NCI-H2029 treated with DMSO at 0.1 percent for 48 hours (cell line): ENCODE measurements at places on chromosomes 16 and 17.

DNA sequence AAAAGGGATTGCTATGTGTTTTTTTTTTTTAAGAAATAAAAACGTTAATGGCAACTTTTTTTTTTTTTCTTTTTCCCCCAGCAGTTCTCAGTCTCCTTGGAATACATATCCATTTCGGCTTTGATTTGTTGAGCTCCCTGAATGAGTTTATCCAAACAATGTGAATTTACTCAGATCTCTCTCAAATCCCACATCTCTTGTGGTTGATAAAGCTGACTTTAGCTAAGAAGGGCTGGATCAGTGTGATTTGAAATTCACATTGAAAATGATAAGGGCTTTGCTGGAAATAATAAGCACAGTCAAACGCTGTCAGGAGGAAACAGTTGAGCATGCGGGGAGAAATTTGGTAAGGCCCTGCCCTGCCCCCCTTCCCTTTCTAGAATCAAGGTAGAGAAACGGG is 74.1 kb upstream of the IRX3 start:
- no peak for DNase-seq

DNA sequence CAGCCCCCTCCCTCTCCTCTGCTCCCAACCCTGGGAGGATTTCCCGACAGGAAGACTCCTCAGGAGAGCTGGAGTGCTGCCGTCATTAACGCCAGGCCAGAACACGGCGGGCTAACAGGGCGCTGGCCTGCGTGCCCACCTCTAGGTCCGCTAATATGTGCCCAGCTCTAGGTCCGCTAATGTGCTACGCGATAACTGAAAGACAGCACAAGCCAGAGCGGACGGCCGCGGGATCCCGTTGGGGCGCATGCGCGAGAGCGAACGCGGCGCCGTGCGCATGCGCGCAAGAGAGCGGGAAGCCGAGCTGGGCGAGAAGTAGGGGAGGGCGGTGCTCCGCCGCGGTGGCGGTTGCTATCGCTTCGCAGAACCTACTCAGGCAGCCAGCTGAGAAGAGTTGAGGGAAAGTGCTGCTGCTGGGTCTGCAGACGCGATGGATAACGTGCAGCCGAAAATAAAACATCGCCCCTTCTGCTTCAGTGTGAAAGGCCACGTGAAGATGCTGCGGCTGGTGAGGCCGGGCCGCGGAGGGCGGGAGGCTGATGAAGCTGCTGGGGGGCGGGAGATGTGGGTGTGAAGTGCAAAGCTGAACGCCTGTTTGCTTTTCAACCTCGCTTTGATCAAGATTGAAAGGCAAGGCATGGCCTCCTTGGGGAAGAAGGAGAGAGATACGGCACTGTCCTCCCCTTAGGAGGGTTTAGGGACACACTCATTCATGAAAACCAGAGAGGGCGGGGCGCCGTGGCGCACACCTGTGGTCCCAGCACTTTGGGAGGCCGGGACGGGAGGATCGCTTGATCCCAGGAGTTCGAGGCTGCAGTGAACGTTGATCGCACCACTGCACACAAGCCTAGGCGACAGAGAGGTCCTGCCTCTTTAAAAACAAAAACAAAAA is at the start of gene CKLF:
Gene CKLF (plus strand): TSS at position 291 of the 892 bp plus-strand sequence. CDS start 140 bp downstream, at position 431.
- peak; percentile 31 for DNase-seq

GRCh38 chr17:41496803-41497484 is 7.2 kb upstream of the KRT36 start:
- peak; percentile 53 for DNase-seq

DNA sequence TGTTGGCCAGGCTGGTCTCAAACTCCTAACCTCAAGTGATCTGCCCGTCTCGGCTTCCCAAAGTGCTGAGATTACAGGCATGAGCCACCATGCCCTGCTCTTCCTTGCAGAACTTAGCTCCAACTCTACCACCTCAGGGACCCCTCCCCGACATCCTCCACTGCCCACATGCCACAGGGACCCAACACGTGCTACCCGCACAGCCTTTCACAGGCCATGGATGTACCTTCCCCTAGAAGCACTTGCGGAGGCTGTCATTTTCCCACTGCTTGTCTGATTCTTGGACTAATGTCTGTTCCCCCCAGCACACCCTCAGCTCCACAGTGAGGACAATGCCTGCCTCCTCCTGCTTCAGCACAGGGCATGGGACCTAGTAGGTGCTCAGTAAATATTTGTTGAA is 147.4 kb downstream of the ZNF423 start:
- no peak for DNase-seq

GRCh38 chr17:11467639-11468038 is 130.6 kb upstream of the DNAH9 start:
- no peak for DNase-seq

DNA sequence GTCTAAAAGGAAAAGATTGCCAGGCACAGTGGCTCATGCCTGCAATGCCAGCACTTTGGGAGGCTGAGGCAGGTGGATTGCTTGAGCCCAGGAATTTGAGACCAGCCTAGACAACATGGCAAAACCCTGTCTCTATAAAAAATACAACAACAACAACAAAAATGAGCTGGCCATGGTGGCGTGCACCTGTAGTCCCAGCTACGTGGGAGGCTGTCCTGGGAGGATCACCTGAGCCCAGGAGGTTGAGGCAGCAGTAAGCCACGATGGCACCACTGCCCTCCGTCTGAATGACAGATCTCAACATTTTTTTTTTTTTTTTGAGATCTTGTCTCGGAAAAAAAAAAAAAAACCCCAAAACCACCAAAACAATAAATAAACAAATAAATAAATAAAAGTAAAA is 28.1 kb upstream of the ATP2A3 start:
- DNase-seq, result no peak

DNA sequence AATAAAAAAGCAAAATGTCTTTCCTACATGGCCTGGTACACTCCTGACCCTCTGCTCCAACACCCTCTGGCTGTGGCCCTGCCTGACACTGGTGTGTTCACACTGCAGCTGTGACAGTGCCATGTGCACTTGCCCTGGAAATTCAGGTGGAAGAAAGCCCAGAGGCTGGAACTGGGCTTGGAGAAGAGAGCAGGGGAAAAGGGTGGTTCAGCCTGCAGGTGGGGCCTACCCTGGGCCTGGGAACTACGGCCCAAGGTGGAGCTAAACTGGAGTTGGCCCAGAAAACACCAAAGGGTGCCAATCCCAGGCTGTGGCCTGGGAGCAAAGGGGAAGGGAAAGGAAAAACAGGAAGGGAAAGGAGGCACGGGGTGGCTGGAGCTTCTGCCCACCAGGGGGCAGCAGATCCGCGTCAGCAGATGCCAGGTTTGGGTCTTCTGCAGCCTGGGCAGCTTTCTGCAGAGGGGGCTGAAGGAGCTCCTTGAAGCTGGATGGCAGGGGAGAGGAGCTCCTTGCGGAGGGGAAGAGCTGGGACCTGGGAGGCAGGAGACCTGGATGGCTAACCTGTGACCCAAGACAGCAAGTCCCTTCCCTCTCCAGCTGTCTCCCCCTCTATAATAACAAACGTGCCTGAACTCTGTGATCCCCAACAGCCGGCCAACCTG is 15.4 kb upstream of the CTCF start:
- DNase-seq, result no peak

GRCh38 chr17:10233161-10233560 is 34.8 kb upstream of the GAS7 start:
- no peak for DNase-seq

- peak; percentile 81 for DNase-seq
Observed at GRCh38 chr17:40303009-40303657, 5.8 kb upstream of the RARA start.

GRCh38 chr16:77961814-77962213 is 60.5 kb upstream of the CLEC3A start:
- no peak for DNase-seq

- DNase-seq, result no peak
Observed at GRCh38 chr17:6997171-6997570, 1.3 kb downstream of the ALOX12 start.

DNA sequence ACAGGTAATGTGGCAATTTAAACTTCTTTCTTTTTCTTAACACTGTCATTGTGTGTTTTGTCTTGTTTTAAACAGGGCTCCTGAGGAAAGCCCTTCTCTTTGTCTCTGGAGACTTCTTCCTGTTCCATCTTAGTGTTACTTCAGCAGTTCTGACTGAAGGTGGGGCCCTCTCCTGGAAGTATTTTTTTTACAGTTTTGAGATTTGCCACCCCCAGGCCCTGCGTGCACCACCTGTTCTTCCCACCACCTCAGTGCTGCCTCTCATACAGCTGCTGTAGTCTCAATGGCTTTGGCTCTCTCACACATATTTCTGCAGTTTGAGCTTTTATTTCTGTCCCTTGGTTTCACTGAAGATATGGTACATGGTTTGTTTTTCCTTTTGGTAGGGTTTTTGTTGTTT is 52.5 kb upstream of the ALDH3A1 start:
- DNase-seq, result no peak

DNA sequence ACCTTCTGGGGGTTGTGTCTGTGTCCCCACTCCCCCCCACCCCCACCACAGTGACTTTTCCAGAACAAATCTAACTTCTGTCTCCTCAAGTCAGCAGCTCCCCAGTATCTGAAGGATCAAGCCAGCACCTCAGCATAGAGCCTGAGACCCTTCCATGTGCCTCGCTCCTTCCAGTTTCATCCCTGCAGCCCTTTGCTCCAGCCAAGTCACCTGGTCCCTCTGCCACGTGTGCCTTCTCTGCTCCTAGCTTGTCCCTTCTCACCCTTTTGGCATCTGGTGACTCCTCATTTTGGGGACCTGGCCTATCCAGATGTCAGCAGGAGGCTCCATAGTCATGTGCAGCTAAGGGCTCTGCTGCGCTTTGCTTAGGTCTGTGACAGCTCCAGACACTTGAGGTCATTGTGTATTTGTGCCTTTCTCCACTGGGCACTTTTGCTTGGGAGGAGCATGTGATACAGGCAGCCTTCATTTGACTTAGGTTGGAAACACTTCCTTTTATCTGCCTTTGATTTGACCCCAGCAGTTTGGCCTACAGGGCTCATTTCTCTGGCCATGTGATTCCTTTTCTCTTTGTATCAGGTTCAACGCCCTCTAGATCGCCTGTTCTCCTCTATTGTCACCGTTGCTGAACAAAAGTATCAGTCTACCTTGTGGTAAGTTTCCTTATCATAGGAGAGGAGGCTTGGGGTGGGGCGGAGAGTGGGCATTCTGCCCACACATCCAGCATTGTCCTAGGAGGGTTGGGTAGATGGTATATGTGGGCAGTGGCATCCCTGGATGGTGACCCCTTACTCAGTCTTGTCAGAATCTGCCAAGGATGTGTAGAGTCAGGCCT is 7.1 kb upstream of the NFATC3 start:
- DNase-seq, result no peak

DNA sequence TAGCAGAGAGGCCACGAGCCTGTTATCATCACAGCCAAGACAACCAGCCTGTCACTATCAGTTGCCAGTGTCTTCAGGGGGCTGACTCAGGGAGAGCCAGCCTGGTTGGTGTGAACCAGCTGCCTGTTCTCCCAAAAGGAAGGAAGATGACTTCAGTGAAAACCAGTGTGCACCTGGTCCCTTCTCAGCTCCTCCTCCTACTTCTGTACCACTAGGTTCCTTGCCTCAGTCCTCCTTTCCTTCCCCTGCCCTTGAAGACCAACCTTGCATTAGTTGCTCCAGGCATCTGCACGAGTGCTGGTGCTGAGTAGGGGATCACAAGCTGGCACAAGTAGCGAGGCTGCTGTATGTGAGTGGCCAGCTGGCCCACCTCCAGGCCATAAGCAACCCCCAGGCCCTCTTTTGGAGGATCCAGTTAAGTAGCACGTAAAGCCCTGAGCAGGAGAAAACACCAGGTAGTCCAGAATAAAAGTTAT is 8.5 kb downstream of the TUBG1 start:
- DNase-seq, result no peak

DNA sequence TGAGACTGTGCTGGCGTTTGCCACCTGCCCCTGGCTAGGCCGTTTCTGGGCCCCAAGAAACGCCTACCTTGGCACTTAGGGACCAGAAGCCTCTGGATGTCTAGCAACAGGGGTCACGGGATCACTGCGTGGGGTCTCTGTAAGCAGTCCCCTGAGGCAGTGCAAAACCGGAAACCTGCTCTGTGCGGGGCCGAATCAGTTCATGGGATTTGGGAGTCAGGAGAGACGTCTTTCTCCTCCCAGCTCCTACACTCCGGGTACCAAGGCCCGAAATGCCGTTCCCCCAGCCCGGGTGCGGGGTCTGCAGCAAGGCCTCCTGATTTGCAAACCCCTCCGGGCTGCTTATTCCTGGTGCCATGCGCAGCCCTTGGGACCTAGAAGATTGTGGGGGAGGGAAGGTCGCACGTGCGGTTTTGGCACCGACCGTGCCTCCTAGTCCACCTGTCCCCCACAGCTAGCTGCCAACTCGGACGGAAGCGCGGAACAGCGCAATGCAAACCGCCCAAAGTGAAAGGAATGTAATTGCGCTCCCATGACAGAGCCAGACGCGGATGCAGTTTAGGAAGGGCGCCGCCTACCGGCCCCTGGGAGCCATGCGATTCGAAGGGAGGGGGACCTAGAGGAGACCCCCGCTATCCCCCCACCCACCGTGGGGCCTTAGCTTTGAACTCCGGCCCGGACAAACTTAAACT is 6.5 kb downstream of the IRX5 start:
- DNase-seq, result no peak

DNA sequence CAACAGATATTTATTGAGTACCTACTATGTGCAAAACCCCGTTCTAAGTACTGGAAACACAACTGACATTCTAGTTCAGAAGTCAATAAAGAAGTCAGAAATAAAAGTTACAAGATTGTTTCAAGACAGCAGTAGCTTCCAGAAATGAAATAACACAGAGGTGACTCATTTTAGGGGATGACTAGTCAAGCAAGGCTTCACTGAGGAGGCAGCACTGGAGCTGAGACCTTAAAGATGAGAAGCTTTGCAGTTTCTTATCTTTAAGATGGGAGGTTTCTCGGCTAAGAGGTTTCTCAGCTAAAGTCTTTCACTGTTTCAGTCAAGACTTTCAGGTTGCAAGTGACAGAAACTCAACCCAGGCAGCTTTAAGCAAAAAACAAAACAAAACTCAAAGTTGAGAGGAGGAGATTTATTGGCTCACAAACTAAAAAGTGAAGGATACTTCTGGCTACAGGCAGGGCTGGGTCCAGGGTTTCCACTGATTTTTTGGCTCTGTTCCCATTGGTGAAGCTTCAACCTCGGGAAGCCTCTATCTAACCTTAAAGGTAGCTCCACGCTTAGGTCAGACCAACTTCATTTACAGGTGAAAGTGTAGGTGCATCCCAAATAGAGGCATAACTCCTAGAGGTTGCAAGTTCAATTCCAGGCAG is 7.4 kb upstream of the MMP2 start:
- no peak for DNase-seq

GRCh38 chr17:46056800-46057304 is 57.8 kb downstream of the STH start:
- no peak for DNase-seq

- DNase-seq, result peak; percentile 26
Observed at GRCh38 chr16:17359788-17360390, 110.9 kb downstream of the XYLT1 start.
